ENCODE measurements at places on chromosomes 13 and 19. TPM values are rescaled to one million over a fixed set of nuclear protein-coding genes. Genes with fewer than 3 reads are reported as not detected.

NLRP5 gene
- not detected for total RNA-seq

CCDC169 gene
- 3.7 TPM for total RNA-seq

GRCh38 chr19:3450796-3451411 lies 29.4 kb downstream of the SMIM24 start:
- peak; percentile 94 for DNase-seq
- no peak overlapping the region for H3K4me3 ChIP-seq

AMER2 gene
- total RNA-seq = not detected

DNA sequence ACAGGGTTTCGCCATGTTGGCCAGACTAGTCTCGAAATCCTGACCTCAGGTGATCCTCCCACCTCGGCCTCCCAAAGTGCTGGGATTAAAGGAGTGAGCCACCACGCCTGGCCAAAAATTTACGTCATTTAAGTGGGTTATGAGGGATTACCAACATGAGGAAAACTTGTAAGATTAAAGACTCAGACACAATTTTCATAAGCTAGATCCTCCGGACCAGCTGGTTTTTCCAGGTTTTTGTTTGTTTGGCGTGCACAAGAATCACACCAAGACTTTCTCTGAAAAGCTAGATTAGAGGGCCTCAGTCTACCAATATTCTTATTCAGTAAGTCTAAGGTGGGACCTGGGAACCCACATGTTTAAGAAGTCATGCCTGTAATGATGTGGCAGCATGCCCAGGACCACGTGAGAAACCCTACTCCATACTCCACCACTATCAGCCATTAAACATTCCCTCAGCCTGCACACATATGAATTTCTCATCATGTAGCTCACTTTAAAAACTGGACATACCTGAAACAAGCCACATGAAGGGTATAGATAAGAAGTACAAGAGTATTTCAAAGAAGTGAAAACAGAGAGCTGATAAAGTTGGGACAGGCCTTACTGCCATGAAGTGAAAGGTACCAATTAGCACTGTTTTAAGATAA lies 25.7 kb downstream of the DIAPH3 start:
- DNase-seq = no peak
- no peaks in the 10 kb centered on the region for H3K36me3 ChIP-seq
- H3K4me1 ChIP-seq = no peaks in the 10 kb centered on the region
- no peak overlapping the region for H3K27ac ChIP-seq
- H3K4me3 ChIP-seq = no peak overlapping the region
